Activated T-helper 1 cell treated with anti-CD3 and anti-CD28 coated beads, Interleukin-2, amount 50 U/mL, for 16 hours (primary cell): ENCODE measurements at places on chromosomes 3 and 15.

GRCh38 chr3:72011485-72011884 lies 226.5 kb upstream of the PROK2 start:
- no peak for DNase-seq

DNA sequence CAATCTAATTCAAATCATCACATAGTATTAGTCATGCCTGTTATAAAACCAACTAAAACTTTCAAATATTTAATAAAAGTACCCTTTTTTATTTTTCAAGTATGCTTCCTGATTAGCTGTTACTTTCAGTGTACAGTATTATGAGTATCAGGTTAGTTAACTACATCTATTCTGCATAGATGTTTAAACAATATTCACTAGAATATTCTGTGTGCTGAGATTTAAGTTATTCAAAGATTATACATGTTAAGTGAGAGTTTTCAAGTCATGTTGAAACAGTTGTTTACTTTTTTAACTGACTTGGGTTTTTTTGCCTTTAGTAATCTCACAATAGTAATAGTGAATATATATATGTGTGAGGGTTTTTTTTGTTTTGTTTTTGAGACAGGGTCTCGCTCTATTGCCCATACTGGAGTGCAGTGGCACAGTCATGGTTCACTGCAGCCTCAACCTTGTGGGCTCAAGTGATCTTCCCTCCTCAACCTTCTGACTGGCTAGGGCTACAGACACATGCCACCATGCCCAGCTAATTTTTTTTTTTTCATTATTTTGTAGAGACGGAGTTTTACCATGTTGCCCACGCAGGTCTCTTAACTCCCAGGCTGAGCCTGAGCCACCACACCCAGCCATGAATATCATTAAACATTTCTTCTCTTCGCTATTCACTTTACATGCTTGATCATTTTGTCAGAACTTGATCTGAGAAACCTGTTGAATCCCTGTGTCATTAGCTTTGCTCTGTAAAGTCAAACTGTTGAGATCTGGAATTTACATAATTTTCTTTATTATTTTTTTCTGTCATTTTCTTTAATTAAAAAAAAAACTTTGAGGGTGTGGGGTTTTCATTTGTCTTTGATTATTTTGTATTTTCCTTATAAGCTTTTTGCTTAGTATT lies 286.2 kb upstream of the UBE2E1 start:
- DNase-seq, result no peak

GRCh38 chr3:101849714-101850245 lies 466 bp downstream of the NFKBIZ start:
- DNase-seq, result peak; percentile 42

GRCh38 chr3:185998136-185998535 lies 60.3 kb upstream of the TRA2B start:
- no peak for DNase-seq

- DNase-seq, result no peak
Observed at GRCh38 chr15:60572541-60573421, 93.8 kb upstream of the ICE2 start.

- no peak for DNase-seq
Observed at GRCh38 chr3:152695840-152696239, 139.1 kb upstream of the P2RY1 start.

DNA sequence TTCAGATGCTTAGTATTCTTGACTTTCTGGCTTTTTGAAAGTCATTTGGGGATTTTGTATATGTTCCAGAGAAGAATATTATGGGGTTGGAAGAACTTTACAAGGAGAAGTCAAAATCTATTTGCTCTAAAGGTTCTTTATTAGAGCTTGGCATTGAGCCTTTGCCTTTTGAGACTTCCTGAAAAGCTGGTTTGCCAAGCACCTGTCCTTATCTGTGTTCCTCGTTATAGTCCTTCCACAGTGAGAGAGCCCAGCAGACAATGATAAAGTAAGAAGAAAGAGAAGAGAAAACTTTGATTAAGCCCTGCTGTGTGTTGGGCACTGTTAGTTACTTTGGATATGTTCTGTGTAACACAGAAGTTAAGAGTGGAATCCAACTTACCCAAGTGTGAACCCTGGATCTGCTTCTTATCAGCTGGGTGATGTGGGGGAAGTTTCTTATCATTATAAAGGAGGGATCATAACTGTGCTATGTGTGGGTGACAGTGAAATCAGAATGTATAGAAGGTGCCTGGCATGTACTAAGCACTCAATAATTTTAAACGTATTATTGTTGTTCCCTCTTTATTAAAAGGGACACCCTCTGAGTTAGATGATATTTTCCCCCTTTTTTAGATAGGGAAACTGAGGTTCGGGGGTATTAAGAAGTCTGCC lies 44.3 kb upstream of the POLR2M start:
- DNase-seq, result no peak

DNA sequence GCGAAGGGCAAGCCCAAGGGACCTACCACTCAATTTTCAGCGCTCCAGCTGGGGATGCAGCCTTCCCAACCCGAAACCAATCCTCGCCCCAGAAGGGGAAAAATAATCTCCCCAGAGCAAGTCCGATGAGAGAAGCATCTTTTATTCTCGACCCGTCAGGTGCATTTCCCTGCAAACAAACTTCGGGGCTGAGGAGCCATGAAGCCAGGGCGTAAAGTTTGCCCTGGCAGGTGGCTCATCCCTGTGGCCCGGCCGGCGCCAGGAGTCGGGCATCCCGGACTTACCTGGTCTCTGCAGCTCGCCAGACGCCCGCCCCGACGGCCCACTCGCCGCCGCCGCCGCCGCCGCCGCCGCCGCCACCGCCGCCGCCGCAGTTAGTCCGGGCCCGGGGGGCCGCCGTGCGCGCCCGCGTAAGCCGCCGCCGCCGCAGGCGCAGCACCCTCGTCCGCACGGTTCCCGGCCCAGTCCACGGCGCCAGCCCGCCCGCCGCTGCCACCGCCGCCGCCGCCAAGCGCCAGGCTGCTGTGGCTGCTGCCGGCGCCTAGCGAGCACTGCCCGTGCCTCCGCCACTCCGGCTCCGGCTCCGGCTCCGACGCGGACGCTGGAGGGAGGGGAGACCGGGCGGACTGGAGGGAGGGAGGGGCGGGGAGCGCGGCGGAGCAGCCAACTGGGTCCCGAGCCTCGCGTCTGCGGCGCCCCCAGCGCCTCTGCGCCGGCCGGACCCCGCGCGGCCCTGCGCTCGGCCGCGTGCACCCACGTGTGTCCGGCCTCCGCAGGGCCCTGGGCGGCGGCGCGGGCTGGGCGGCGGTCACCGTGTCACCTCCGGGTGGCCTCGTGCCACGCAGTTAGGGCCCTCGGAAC lies at the start of gene CNTN3:
CNTN3 (minus strand) TSS at position 553 of the 861 bp plus-strand sequence. CDS start 93,547 bp downstream, outside the sequence.
- DNase-seq, result no peak

DNA sequence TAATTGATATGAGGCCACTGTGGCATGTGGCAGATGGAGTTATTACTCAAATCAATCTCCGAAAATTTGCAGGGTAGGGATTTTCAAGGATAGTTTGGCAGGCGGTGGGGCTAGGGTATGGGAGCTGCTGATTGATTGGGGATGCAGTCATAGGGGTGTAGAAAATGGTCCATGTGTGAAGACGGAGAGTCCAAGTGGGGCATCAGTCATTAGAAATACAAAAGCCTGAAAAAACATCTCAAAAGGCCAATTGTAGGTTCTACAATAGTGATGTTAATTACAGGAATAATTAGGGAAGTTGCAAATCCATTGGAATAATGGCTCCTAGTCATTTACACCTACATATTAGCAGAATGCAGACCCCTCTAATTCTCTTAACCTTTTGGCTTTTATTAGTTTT lies 4.9 kb downstream of the LEKR1 start:
- DNase-seq, result no peak

GRCh38 chr3:19945534-19945933 lies 1.4 kb upstream of the RAB5A start:
- no peak for DNase-seq

DNA sequence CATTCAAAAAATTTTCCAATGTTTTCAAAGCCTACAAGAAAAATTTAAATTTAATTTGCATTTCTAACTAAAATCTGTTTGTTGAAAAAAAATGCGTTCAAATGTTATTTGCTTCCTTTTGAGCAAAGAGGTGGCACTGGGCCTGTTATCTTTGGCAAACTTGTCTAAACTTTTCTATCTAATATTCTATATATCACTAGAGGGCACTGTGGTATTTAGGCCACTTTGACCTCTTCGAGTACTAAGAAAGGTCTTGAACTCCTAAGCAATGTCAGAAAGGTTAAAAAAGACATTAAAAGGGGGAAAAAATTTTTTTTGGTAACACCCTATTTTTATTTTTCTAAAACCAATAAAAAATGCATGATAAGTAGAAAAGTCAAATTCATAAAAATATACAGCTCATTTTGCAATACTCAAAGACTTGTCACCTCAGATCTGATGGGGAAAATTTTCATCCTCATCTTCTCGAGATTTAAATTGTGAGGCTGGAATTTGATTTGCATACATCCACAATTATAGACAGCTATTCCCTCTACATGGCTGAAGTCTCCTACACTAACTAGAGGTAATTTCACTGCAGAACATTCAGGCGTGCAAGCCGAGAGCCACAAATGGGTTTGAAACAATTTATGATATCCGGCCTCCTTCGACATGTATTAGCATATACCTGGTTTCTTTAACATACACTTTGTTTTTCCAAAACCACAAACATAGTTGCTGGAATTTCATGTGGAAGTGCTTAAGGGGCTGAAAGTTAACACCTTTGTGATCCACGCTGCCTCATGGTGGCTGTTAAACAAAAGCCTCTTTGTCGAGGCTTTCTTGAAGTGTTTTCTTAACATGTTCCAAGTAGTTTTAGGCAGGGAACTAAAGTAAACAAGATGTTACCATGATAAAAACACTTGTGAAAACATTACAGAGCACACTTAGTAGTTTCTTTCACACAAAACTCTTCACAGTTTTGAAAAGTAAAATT lies 576.4 kb downstream of the FOXP1 start:
- DNase-seq, result no peak

DNA sequence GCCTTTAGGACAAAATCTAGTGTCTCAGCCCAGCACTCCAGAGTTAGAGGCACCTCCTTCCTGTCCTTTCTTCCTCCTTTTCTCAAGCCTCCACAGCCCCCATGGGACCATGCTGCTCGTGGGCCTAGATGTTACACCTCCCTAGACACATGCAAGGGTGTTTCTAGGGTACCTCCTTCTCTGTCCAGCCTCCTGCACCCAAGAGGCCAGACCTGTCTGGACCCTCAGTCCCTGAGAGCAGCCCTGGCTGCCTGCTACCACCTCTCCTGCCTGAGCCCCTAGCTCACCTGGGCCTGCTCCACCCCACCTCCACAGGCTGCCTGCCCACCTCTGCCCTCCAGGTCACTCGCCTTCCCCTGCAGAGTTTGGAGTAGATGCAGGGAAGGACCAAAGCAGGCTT lies 5.2 kb downstream of the LOXL1 start:
- no peak for DNase-seq

DNA sequence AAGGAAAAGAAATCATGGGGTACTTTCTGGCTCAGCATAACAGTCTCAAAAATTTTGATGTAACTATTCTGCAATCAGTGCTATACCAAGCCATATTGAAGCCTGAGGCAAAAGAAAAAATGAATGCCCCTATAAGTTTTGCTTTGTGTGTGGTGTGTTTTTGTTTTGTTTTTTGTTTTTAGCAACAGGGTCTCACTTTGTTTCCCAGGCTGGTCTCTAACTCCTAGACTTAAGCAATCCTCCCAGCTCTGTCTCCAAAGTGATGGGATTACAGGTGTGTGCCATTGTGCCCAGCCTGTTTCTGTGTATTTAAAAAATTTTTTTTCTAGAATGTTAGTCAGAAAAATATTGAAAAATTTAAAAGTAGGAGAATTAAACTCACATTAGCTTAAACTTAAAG lies 93.2 kb downstream of the ZNF280D start:
- DNase-seq, result no peak

DNA sequence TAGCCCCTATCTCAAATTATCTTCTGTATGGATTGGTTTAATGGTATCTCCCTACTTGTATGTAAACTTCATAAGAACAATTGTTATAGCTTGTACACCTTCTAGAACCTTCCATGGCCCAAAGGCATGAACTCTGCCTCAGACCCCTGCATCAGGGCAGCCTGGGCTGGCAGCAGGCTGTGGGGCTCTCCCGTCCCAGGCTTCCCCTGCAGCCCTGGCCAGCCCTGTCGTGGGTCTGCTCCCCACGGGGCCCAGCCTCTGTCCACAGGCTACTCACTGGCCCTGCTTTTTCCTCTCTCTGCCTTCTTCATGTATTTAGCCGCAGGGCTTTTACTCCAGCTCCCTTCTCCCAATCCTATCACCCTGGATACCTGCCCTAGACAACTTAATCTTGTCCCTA lies 4.4 kb downstream of the SCN5A start:
- no peak for DNase-seq

- DNase-seq, result no peak
Observed at GRCh38 chr3:100389025-100389424, 11.9 kb downstream of the TOMM70 start.

- DNase-seq, result no peak
Observed at GRCh38 chr3:52539010-52539653, 2.7 kb downstream of the UQCC5 start.

DNA sequence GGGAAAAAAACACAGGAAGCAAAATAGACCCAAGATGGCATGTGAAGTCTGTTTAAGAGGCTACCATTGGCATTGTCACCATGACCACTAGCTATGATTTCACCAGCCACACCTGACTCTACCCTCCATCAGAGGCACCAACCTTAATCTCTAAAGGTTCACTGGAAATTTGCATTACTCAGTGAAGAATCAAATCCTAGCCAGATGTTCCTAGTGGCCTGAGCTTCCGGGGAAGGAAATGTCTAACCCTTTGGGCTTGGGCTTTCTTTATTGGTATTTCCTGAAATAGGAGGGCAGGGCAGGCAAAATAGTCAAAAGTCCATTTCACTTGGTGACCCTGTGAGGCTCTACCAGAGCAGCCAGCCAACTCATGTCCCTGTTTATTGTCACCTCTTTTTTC lies 110.9 kb upstream of the PHLDB2 start:
- DNase-seq, result no peak

- DNase-seq, result no peak
Observed at GRCh38 chr3:87006844-87007439, 16.0 kb upstream of the VGLL3 start.

DNA sequence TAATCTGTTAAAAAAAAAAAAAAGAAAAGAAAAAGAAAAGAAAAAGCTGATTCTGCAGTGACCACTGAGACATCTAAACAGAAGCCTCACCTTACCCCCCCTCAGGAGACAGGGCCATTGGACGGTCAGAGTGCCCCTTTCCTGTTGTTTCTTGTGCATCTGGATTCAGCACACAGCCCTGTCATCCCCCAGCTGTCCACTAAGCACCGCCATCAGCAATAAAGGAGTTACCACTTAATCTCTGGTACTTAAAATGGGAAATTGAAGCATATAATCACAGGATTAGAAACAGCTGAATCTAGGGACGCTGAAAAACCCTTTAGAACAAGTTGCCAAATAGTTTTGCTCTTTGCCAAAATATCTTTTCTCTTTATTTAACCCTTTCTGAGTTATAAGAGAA lies 62.5 kb downstream of the TRIM69 start:
- DNase-seq, result no peak

DNA sequence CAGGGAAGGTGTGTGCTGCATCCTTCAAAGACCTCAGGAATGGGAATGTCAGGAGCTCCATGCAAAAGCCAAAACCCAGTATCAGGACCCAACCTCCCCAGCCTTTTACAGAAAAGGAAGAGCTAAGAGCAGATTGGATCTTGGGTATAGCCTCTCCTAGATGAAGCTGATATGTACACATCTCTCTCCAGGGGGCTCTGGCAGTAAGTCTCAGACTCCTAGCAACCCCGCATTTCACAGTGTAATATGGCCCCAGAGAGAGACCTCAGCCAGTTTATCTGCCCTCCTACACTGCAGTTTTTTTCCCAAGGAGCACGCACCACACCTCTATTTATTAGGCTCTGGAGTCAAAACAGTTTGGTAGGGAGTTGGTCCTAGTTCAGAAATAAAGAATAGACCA lies 88.2 kb downstream of the RBPMS2 start:
- no peak for DNase-seq
